ENCODE measurements at places on chromosomes 3 and 15. TPM values are rescaled to one million over a fixed set of nuclear protein-coding genes. Genes with fewer than 3 reads are reported as not detected.

ECE2 gene
- not detected for polyA plus RNA-seq

TNNC1 gene
- 0.90 TPM for polyA plus RNA-seq

LTK gene
- polyA plus RNA-seq, result not detected

TCAIM gene
- polyA plus RNA-seq, result 13.1 TPM

A4GNT gene
- polyA plus RNA-seq, result not detected

HHLA2 gene
- not detected for polyA plus RNA-seq

RAD51 gene
- 0.46 TPM for polyA plus RNA-seq

SLC27A2 gene
- polyA plus RNA-seq, result not detected

ABHD17C gene
- 2.4 TPM for polyA plus RNA-seq

IGSF11 gene
- not detected for polyA plus RNA-seq

- no peak overlapping the region for H3K4me3 ChIP-seq
- H3K4me1 ChIP-seq, result no peaks in the 10 kb centered on the region
- DNase-seq, result no peak
- H3K27me3 ChIP-seq, result peaks cover 3% of the 10 kb centered on the region
Observed at GRCh38 chr3:55894605-55895004, 407.5 kb upstream of the WNT5A start.

DNA sequence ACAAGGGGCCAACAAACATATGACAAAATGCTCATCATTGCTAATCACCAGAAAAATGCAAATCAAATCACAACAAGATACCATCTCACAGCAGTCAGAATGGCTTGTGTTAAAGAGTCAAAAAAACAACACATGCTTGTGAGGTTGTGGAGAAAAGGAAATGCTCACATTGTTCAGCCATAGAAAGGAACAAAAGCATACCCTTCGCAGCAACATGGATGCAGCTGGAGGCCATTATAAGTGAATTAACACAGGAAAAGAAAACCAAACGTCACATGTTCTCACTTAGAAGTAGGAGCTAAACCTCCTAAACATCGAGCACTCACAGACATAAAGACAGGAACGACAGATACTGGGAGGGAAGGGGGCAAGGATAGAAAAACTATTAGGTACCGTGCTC lies 678.4 kb upstream of the GRM7 start:
- no peak overlapping the region for H3K27ac ChIP-seq
- H3K36me3 ChIP-seq, result no peaks in the 10 kb centered on the region
- no peak for DNase-seq
- peaks cover 1% of the 10 kb centered on the region for H3K27me3 ChIP-seq

- H3K36me3 ChIP-seq, result no peaks in the 10 kb centered on the region
- no peaks in the 10 kb centered on the region for H3K4me1 ChIP-seq
- DNase-seq, result no peak
Observed at GRCh38 chr15:33298631-33299030, 12.1 kb upstream of the RYR3 start.

- no peaks in the 10 kb centered on the region for H3K36me3 ChIP-seq
- no peak overlapping the region for H3K27ac ChIP-seq
- DNase-seq, result no peak
- H3K27me3 ChIP-seq, result peaks cover 8% of the 10 kb centered on the region
- H3K4me3 ChIP-seq, result no peak overlapping the region
- H3K4me1 ChIP-seq, result no peaks in the 10 kb centered on the region
Observed at GRCh38 chr3:16233806-16234205, 30.9 kb downstream of the DPH3 start.

DNA sequence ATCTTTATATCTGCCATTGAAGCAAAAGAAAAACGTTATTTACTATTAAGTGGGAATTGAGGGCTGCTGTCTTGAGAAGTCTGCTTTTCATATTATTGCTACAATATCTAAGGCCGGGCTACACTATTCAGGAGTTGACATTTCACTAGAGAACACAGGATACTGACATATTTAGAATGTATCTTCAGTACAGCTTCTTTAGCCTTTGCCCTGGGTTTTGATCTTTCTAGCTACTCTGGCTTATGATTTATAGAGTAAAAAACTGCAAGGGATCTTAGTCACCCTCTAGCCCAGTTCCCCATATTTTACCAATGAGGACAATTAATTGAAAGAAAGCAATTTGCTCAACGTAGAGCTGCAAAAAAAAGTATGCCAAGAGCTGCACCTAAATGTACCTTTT lies 307.4 kb upstream of the DPPA4 start:
- H3K27me3 ChIP-seq, result no peaks in the 10 kb centered on the region
- DNase-seq, result no peak
- no peaks in the 10 kb centered on the region for H3K36me3 ChIP-seq
- no peaks in the 10 kb centered on the region for H3K4me1 ChIP-seq
- H3K27ac ChIP-seq, result no peak overlapping the region

DNA sequence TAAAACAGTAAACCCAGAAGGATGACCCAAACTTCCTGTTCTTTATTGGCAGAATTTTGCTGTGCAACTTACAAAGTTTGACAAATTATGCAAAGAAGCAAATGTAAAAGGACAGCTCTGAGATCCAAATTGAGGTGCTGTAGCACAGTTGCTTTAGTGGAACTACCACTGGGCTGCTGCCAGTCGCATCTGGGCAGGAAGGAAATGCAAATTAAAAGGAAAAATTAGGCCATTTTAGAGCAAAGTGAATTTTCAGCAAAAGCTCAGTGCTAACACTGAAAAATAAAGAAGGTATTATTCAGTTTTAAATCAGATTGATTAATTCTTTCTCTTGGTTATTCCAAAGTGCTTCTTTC lies 104.5 kb downstream of the ZMAT3 start:
- H3K27ac ChIP-seq, result no peak overlapping the region
- DNase-seq, result no peak
- no peaks in the 10 kb centered on the region for H3K36me3 ChIP-seq
- H3K4me1 ChIP-seq, result peaks cover 38% of the 10 kb centered on the region
- no peak overlapping the region for H3K4me3 ChIP-seq

DNA sequence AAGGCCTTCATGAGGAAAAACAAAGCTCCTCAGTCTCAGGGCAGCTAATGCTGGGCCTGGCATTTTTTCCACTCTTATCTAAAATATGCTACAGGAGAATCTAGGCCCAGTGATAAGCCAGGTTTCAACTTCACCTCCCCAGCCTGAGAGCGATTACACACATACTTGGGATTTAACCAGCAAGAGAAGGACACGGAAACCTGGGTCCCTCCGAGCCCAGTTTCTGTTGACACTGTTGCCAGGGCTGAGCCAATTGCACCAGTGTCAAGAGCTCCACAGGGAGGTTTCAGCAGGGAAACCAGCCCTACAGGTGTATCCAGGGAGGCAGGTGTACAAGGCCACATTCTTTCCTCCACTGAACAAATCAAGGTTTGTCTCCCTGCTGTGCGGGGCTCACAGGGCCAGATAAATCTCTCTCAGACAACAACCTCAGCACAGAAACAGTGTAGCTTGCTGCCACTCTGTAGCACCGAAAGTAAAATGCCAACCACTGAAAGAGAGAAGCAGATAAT lies 85.4 kb downstream of the MAGI1 start:
- no peaks in the 10 kb centered on the region for H3K4me1 ChIP-seq
- no peaks in the 10 kb centered on the region for H3K36me3 ChIP-seq
- DNase-seq, result no peak
- H3K4me3 ChIP-seq, result no peak overlapping the region

GRCh38 chr3:176978441-176978840 lies 218.8 kb downstream of the TBL1XR1 start:
- no peaks in the 10 kb centered on the region for H3K4me1 ChIP-seq
- no peak overlapping the region for H3K4me3 ChIP-seq
- no peak for DNase-seq
- H3K36me3 ChIP-seq, result peaks cover 8% of the 10 kb centered on the region
- H3K27ac ChIP-seq, result no peak overlapping the region

- H3K27me3 ChIP-seq, result no peaks in the 10 kb centered on the region
- H3K27ac ChIP-seq, result no peak overlapping the region
- H3K4me3 ChIP-seq, result no peak overlapping the region
- no peaks in the 10 kb centered on the region for H3K4me1 ChIP-seq
- no peak for DNase-seq
- H3K36me3 ChIP-seq, result no peaks in the 10 kb centered on the region
Observed at GRCh38 chr3:52798978-52799476, 4.4 kb downstream of the ITIH3 start.

- no peaks in the 10 kb centered on the region for H3K4me1 ChIP-seq
- no peak overlapping the region for H3K27ac ChIP-seq
- no peak overlapping the region for H3K4me3 ChIP-seq
- no peak for DNase-seq
- peaks cover 9% of the 10 kb centered on the region for H3K27me3 ChIP-seq
- H3K36me3 ChIP-seq, result no peaks in the 10 kb centered on the region
Observed at GRCh38 chr3:158925828-158926494, 124.1 kb downstream of the MFSD1 start.

GRCh38 chr3:43723121-43723734 lies 32.5 kb downstream of the ABHD5 start:
- H3K36me3 ChIP-seq, result peaks cover 28% of the 10 kb centered on the region
- no peak overlapping the region for H3K27ac ChIP-seq
- H3K4me3 ChIP-seq, result no peak overlapping the region
- H3K4me1 ChIP-seq, result no peaks in the 10 kb centered on the region
- no peaks in the 10 kb centered on the region for H3K27me3 ChIP-seq
- no peak for DNase-seq

DNA sequence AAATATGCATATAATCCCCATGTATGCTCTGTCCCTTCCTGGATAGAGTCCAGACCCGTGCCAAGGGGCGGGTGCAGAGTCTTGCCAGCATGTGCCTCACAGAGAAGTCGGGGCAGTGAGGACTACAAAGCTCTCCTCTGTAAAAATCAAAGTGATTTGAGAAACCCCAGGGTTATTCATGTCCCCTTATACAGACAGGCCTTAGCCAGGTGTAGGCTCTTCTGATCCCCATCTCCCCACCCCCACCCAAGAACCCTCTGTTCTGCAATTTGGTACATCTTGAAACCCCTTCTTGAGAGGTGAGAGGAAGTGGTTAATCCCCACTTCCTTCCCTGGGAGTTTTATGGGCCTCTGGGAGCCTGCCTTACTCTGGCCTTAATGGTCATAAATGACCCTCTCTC lies 24.7 kb downstream of the TRIM71 start:
- H3K4me3 ChIP-seq, result no peak overlapping the region
- peaks cover 15% of the 10 kb centered on the region for H3K4me1 ChIP-seq
- DNase-seq, result no peak
- H3K27ac ChIP-seq, result no peak overlapping the region

GRCh38 chr3:5020242-5020722 lies 41.0 kb downstream of the BHLHE40 start:
- peaks cover 54% of the 10 kb centered on the region for H3K4me1 ChIP-seq
- peaks cover 10% of the 10 kb centered on the region for H3K27me3 ChIP-seq
- no peak overlapping the region for H3K4me3 ChIP-seq
- H3K27ac ChIP-seq, result no peak overlapping the region

- H3K36me3 ChIP-seq, result peaks cover 8% of the 10 kb centered on the region
- no peaks in the 10 kb centered on the region for H3K4me1 ChIP-seq
- DNase-seq, result no peak
- H3K4me3 ChIP-seq, result no peak overlapping the region
Observed at GRCh38 chr3:168127466-168127865, 31.7 kb upstream of the GOLIM4 start.

DNA sequence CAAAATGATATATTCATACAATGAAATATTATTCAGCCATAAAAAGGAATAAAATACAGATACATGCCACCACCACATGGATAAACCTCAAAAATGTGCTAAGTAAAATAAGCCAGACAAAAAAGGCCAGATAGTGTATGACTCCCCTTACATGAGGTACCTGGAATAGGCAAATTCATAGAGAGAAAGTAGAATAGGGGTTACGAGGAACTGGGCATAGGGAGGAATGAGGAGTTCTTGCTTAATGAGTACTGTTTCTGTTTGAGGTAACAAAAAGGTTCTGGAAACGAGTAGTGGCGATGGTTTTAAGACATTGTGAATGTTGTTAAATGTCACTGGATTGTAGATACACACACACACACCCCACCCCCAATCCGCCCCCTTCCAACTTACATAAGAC lies 8.2 kb downstream of the RAF1 start:
- no peak overlapping the region for H3K4me3 ChIP-seq
- no peaks in the 10 kb centered on the region for H3K36me3 ChIP-seq
- no peak overlapping the region for H3K27ac ChIP-seq
- peaks cover 67% of the 10 kb centered on the region for H3K4me1 ChIP-seq
- no peaks in the 10 kb centered on the region for H3K27me3 ChIP-seq

All from naive thymus-derived CD8-positive, alpha-beta T cell (primary cell).